Neural crest cell (in vitro differentiated cells): ENCODE measurements at places on chromosomes 2 and 18. TPM values are rescaled to one million over a fixed set of nuclear protein-coding genes. Genes with fewer than 3 reads are reported as not detected.

Gene COA5
- 33.7 and 34.6 TPM in 2 replicates for total RNA-seq

Gene ARHGEF4
- 20.0 and 22.1 TPM in 2 replicates for total RNA-seq

Gene HNMT
- 5.2 and 5.5 TPM in 2 replicates for total RNA-seq

Gene ALLC
- total RNA-seq: not detected in 2 replicates

Gene DSEL
- total RNA-seq: 2.7 TPM in 2 replicates

DNA sequence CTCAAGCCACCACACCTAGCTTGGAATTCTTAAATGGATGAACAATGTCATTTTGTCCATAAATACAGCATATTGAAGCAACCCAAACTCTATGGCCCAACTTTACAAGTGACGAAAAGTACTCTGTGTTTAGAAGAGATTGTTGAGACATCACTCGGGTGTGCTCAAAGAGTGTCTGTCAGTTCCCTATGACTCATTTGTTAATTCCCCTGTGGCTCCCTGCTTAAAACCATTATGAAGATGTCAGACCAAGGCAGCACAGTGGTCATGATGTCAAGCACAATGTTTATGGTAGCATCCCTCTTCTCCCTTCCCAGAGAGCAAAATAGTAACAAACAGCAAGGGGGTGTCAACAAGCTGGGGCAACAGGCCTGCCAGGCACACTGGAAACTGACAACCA, 3.0 kb downstream of the LYG1 start:
- no peak overlapping the region for H3K4me3 ChIP-seq
- no peaks in the 10 kb centered on the region for H3K4me1 ChIP-seq
- H3K27me3 ChIP-seq: no peaks in the 10 kb centered on the region
- DNase-seq: no peak
- peaks cover 11% of the 10 kb centered on the region for H3K36me3 ChIP-seq

Gene PJVK
- 5.8 and 6.2 TPM in 2 replicates for total RNA-seq

DNA sequence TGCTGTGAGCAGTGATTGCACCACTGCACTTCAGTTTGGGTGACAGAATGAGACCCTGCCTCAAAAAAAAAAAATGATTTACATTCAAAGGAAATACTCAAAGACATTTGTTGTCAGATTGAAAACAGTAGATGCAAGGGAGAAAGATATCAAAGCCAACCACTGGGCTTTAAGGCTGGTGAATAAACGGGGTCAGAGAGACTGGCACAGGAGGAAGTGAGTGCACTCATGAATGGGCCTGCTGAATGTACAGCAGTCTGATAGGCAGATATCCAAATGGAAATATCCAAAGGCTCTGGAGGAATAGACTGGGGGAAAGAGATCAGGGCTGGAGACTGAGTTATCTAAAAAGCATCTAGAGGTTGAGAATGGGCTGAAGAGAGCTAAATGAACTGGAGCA, 10.9 kb downstream of the RNF125 start:
- H3K27ac ChIP-seq: no peak overlapping the region
- no peak for DNase-seq
- H3K4me3 ChIP-seq: no peak overlapping the region

DNA sequence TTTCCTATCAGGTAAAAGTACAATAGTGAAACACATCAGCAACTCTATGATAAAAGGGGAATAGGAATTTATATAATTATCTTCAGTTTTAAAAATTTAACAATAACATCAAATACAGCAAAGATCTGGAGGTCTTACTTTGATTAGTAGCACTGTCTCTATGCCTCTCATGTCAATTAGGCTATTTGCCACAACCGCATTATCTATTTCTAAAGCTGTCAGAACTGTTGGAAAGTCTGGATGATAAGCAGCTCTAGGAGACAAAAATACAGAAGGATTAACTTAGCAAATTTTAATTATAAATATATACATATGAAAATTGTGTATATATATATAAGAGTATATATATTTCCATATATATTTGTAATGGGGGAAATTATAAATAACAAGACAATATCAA, 45.1 kb downstream of the SMC6 start:
- no peak overlapping the region for H3K4me3 ChIP-seq
- H3K27me3 ChIP-seq: no peaks in the 10 kb centered on the region
- no peaks in the 10 kb centered on the region for H3K4me1 ChIP-seq
- DNase-seq: no peak
- no peak overlapping the region for H3K27ac ChIP-seq

DNA sequence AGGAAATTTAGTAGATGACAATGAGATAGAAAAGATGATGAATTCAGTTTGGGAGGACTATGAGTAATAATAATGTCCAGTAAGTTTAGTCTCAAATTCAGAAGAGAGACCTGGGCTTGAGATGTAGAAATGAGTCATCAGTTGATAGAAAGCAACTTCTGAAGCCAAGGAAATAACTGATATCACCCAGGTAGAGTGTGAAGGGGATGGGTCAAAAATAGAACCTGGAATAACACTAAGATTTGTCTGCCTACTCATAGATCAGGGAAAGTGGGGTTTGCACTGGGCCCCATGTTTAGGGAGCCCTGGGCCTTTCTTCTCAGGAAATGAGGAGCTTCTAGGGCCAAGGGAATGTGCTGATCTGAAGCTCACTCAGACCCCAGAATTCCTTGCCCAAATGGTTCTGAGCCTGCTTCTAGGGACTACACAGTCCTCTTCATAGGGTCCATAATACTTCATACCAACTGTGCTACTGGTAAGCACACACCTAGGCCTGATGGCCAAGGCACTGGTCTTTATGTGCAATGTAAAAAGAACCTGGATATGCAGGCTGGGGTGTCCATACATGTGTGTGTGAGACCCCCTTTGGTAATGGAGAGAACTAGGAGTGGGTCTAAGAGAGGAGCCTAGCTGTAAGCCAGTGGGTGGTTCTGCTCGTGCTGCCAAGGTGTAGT, 141.2 kb downstream of the IKZF2 start:
- H3K4me1 ChIP-seq: peaks cover 12% of the 10 kb centered on the region
- no peak for DNase-seq
- H3K36me3 ChIP-seq: peaks cover 6% of the 10 kb centered on the region
- no peak overlapping the region for H3K27ac ChIP-seq

DNA sequence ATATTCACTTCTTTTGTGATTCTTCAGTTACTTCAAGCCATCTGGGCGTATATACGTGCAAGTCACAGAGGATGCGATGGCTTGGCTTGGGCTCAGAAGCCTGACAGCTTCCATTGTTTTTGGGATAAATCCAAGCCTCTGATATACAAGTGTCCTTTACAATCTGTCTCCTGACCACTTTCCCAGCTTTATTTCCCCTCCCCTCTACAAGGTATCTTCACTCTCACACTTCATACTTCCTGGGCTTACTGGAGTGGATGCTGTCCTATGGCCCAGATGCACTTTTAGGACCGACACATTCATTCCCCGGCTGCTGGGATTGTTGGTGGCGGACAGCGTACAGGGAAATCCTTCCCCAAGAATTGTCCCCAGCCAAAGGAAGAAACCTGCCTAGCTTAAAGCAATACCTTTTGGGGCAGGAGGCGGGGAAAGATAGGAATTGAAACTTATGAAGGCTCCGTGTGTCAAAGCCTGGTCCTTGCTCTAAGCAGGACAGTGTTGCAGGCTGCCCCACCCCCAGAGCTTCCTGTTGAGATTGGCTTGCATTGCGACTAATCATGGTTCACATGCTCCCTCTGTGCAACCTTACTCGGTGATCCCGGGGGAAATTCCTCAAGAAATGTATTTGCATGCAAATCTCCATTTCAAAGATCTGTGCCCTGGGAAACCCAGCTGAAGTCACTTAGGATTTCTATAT, 802.9 kb upstream of the ID2 start:
- no peak for DNase-seq
- H3K27ac ChIP-seq: no peak overlapping the region
- peaks cover 17% of the 10 kb centered on the region for H3K27me3 ChIP-seq
- no peaks in the 10 kb centered on the region for H3K36me3 ChIP-seq

DNA sequence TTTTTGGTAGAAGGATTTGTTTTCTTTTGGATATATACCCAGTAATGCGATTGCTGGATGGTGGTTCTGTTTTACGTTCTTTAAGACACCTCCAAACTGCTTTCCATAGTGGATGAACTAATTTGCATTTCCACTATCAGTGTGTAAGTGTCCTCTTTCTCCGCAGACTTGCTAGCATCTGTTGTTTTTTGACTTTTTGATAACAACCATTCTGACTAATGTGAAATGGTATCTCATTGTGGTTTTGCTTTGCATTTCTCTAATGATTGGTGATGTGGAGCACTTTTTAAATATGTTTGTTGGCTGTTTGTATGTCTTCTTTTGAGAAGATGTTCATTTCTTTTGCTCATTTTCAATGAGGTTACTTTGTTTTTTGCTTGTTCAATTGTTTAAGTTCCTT, 260.9 kb upstream of the CWC22 start:
- H3K27ac ChIP-seq: no peak overlapping the region
- no peaks in the 10 kb centered on the region for H3K4me1 ChIP-seq
- no peak for DNase-seq

GRCh38 chr2:33034784-33035183, 88.0 kb downstream of the LTBP1 start:
- H3K36me3 ChIP-seq: no peaks in the 10 kb centered on the region
- no peaks in the 10 kb centered on the region for H3K27me3 ChIP-seq
- DNase-seq: no peak
- peaks cover 15% of the 10 kb centered on the region for H3K4me1 ChIP-seq
- no peak overlapping the region for H3K27ac ChIP-seq

Gene UGGT1
- total RNA-seq: 58.7 and 59.1 TPM in 2 replicates

Gene FSIP2
- 8.0 and 10.1 TPM in 2 replicates for total RNA-seq

DNA sequence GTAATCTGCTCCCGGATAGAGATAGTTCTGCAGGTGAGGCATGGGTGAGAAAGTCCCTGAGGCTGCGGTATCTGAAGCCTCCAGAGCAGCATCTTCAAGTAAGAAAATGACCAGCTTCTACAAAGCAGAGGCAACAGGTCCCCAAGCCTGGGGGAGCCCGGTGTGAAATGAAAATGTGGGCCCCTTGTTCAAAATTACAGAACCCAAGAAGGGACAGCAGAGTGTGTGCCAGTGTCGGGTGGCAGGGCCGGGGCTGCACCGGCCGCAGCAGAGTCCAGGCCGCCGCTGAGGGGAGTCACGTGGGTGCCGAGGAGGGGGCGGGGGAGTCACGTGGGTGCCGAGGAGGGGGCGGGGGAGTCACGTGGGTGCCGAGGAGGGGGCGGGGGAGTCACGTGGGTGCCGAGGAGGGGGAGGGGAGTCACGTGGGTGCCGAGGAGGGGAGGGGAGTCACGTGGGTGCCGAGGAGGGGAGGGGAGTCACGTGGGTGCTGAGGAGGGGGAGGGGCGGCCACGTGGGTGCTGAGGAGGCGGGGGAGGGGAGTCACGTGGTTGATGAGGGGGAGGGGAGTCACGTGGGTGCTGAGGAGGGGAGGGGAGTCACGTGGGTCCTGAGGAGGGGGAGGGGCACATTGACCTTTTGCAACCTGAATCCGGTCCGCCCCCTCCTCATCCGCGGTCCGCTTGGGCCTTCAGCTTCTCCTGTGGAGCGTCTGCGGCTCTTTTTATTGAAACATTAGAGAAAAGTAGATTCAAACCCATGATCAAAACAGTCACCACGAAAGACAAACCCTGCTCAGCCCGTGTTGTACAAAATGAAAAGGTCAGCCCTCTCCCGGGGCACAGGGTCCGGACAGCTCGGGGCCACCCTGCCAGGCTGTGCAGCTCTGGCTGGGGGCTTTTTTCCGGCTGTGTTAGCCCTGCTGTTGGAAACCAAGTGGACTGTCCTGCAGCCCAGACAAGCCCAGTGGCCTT, 10.4 kb downstream of the COLEC11 start:
- H3K4me1 ChIP-seq: peaks cover 6% of the 10 kb centered on the region
- no peak overlapping the region for H3K4me3 ChIP-seq
- DNase-seq: no peak
- no peaks in the 10 kb centered on the region for H3K36me3 ChIP-seq
- peak overlapping the region; percentile 75 for H3K27ac ChIP-seq

DNA sequence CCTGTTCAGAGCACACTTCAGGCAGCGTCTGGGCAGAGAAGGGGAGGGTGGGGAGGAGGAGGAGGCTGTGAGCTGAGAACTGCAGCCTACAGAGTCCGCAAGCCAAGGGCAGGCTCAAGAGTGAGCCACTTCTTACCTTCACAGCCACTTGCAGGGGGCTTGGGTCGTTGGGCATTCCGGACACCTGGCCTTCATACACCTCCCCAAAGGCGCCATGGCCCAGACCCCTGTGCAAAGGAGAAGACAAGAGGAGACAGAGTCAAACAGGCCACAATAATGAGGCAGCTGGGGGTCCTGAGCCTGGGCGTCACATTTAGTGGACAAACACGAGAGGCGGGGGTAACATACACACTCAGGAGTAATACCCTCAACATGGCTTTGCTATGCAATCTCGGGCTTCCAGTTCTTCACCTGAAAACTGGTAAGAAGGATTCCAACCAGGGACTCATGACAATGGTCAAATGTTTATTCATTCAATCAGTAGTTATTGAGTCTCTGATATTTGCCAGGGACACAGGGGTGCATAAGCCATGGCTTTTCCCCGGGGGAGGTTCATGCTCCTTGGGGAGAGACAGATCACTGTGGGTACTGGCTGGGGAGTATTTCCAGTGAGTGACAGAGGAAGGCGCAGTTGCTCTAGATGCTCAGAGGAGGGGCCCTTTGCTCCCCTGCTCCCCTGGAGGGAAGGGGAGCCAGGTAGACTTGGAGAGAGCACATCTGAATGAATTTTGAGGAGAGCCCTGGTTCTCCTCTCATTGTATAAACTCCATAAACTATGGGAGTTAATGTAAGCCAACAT, 107.4 kb downstream of the CLIP4 start:
- H3K27ac ChIP-seq: peak overlapping the region; percentile 75
- no peak overlapping the region for H3K4me3 ChIP-seq
- no peak for DNase-seq
- peaks cover 12% of the 10 kb centered on the region for H3K4me1 ChIP-seq
- no peaks in the 10 kb centered on the region for H3K27me3 ChIP-seq

- H3K27ac ChIP-seq: no peak overlapping the region
- no peak for DNase-seq
- no peak overlapping the region for H3K4me3 ChIP-seq
- no peaks in the 10 kb centered on the region for H3K27me3 ChIP-seq
- peaks cover 7% of the 10 kb centered on the region for H3K4me1 ChIP-seq
- peaks cover 11% of the 10 kb centered on the region for H3K36me3 ChIP-seq
Measured at GRCh38 chr2:30608643-30609042, 161.6 kb downstream of the LCLAT1 start.

Gene CD207
- not detected in 2 replicates for total RNA-seq

DNA sequence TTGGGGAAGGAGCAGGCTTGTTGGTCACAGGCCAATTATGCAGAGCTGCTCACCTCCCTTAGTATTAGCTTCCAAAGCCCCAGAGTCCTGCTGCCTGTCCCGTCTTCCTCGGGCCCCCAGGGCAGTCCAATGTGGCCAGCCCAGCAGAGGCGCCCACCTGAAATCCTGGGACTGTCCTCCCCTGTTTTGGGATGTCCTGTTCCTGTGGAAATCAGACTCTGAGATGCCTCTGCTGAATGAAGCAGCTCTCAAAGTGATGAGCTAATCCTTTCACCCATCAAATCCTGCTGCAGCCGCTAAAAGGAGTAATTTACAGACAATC, 105.3 kb downstream of the CABLES1 start:
- no peak overlapping the region for H3K4me3 ChIP-seq
- no peaks in the 10 kb centered on the region for H3K36me3 ChIP-seq
- H3K4me1 ChIP-seq: peaks cover 26% of the 10 kb centered on the region
- H3K27ac ChIP-seq: no peak overlapping the region
- DNase-seq: no peak
- H3K27me3 ChIP-seq: no peaks in the 10 kb centered on the region
